ENCODE measurements at places on chromosomes 4 and X.

DNA sequence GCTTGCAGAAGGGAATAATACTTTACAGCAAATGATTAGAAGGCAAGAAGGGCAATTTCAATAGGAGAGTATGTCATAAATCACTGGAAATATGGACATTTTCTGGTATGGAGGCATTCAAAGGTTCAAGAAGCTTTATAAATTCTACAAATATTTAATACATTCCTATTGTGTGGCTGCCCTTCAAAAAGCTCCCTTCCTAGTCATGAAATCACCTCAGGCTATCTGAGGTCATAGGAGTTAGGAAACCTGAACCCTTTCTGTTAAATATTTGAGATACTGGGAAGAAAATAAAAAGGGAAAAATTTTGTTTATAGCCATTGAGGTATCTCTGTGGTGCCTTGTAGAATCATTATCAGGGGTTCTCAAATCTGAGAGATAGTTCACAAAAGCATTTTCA, 316.8 kb upstream of the EMCN start:
- no peak for DNase-seq

GRCh38 chr4:158032733-158033415, 140.0 kb downstream of the GASK1B start:
- no peak for DNase-seq

- no peak for DNase-seq
Measured at GRCh38 chr4:58357947-58358346, 1247.8 kb upstream of the IGFBP7 start.

GRCh38 chrX:118764122-118764521, 36.7 kb downstream of the IL13RA1 start:
- no peak for DNase-seq

DNA sequence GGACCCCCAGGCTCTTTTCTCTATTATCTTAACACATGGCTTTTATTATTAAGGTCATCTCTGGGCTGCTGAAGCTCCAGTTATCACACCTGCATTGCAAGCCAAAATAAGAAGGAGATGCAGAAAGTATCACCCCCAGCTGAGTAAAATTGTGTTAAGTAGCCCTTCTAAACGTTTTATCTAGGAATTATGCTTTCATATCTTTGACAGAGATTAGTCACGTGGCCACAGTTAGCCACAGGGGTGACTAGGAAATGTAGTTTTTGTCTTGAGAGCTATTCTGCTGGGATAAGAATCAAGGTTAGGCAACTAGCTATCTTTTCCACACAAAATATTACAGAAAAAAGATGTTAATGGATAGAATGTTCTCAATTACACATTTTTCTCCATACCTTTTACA, 102.1 kb downstream of the ANXA3 start:
- DNase-seq, result no peak

All from stimulated activated CD8-positive, alpha-beta memory T cell treated with anti-CD3 and anti-CD28 coated beads, Interleukin-15, amount 100 ng/mL, for 4 hours (primary cell).